NCI-H146 (cell line): ENCODE measurements at places on chromosomes 13 and 19.

DNA sequence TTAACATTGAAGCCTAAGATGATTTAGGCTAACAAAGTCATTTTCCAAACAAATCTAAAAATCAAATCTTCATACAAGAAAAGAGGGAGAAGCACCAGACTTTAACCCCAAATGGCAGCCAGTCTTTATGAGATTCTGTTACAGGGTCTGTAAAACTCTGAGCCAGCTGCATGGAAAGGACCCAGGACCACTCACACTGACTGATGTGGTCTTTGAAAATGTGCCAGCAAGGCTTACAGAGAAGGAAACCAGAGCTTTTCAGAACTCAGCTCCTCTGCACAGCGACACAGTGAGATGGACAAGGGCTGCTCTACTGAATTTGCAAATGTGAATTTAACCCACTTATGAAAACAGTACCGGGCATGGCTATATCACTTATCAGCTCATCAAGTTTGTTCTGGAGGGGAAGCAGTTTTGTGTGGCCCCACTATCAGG lies 98.8 kb upstream of the SERP2 start:
- DNase-seq = no peak

- peak; percentile 59 for DNase-seq
These were observed at the start of gene KISS1R for GRCh38 chr19:917323-918151. Gene KISS1R, plus strand, starts transcription at chr19:917333. Its CDS starts 170 bp downstream, at chr19:917503.

DNA sequence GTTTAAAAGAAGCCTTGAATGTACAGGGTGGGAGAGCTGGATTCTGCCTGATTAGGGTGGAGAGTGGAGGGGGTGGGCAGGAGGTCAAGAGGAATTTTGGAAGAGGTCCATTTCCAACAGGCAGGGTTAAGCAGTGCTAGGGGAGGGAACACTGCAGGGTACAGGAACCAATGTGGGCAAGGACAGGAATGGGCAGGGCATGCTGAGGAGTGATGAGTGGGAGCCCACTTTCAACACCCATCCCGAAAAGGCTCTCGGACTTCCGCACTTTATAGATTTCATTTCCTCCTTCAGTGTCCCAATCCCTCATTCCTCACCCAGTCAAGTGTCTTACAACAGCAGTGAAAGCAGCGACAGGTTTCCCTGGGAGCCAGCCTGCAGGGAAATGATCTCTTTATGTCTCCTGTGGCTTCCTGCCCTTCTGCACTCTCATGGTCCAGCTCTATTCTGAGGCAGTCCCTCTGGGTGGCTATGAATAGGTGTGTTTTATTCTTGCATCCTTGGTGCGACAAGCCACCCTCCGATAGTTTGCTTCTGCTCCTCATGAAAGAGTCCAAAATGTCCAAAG lies 50.5 kb upstream of the ZNF507 start:
- no peak for DNase-seq

DNA sequence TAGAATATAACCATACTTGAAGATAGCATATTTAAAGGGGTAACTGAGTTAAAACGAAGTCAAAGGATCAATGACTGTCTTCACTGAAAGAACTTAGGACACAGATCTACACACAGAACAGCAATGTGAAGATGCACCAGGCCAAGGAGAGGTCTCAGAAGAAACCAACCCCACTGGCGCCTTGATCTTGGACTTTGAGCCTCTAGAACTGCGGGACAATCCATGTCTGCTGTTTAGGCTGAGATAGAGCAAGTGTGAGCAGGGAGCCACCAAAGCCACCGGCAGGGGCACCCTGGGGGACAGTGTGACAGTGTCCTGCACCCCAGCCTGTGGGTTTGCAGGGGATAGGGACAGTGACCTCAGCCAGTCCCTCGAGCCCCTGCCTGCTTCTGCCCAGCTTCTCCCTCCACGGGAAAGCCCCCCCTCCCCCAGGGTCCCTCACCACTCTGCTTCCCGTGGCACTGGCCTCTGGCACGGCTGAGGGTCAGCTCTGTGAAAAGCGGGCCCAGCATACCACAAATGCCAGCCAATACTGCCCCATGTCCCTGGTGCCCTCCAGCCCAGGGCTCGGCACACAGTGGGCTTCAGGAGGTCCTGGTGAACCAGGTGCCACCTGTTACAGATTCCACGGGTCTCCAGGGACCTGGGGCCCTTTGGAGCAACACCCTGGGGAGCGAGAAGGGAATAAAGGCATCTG lies 40.8 kb downstream of the KLF2 start:
- no peak for DNase-seq

GRCh38 chr19:19900729-19901444 lies at the start of gene ZNF93:
Gene ZNF93, plus strand, starts transcription at chr19:19900946. Its CDS starts 143 bp downstream, at chr19:19901089.
- peak; percentile 100 for DNase-seq

GRCh38 chr19:3179739-3180293 lies 1.2 kb downstream of the S1PR4 start:
- no peak for DNase-seq

- DNase-seq = no peak
These were observed 1872.9 kb upstream of the PCDH20 start for GRCh38 chr13:63288576-63288975.

GRCh38 chr13:76778853-76779252 lies 107.4 kb downstream of the KCTD12 start:
- no peak for DNase-seq

DNA sequence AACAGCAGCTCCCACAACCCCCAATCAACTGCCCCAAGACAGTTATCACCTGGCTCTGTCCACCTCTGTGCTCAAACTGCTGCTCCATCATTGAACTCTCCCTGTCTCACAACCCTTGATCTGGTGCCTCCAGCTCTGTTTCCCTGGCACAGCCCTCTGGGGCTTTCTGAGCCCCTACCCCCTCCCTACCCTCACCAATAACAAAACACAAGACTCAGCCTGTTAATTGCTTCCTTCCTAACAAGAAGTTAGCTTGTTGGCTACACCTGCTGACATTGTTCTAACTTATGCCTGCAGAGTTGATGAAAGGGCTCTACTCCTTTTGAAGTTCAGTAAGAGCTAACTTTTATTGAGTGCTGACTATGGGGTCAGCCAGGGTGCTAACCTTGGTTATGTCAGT lies 99.4 kb upstream of the FNDC3A start:
- DNase-seq = no peak

DNA sequence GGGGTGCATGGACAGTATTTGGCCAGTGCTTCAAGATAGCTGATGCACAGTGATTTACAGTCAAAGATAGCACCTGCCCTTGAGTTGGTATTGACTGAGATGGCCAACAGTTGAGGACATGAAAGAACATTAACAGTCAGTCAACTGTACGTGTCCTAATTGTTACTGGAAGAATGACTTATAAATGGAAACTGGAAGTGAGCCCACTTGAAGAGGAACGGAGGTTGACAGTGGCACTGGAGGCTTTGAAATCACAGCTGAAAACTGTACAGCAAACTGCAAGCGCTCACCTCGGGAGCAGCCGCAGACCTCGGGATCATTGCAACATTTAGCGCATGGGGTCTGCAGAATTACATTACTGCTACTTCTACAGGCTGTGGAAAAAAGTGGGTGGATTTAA lies 77.1 kb downstream of the GGACT start:
- peak; percentile 25 for DNase-seq

GRCh38 chr19:43078311-43078710 lies 4.2 kb downstream of the PSG2 start:
- DNase-seq = no peak

DNA sequence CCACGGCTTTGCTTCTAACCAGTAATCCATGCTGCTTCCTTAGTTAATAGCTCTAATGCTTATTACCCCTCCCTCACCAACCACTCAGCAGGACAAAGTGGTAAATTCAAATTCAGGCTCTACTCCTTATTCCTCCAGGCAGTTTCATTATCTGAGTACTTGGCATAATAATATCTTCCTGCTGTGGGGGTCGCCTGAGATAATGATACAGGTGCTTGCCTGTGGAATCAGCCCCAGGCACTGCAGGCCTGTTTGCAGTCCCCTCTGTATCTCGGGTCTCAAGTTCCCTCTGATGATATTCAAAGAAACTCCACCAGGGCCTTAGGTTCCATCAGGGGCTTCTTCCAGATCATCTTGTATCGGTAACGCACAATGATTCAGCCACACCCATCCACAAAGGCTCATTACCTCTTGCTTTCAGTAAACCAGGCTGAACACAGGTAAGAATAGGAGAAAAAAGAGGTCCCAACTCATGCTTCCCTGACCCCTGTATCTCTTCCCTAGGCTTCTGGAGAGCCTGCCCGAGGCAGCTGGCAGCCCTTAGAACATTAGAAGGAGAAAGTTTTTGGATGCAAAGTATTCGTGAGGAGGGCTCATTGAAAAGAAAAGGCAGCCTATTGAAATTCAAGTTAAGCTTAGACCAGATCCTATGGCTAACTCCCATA lies 14.3 kb upstream of the FOXO1 start:
- peak; percentile 55 for DNase-seq

DNA sequence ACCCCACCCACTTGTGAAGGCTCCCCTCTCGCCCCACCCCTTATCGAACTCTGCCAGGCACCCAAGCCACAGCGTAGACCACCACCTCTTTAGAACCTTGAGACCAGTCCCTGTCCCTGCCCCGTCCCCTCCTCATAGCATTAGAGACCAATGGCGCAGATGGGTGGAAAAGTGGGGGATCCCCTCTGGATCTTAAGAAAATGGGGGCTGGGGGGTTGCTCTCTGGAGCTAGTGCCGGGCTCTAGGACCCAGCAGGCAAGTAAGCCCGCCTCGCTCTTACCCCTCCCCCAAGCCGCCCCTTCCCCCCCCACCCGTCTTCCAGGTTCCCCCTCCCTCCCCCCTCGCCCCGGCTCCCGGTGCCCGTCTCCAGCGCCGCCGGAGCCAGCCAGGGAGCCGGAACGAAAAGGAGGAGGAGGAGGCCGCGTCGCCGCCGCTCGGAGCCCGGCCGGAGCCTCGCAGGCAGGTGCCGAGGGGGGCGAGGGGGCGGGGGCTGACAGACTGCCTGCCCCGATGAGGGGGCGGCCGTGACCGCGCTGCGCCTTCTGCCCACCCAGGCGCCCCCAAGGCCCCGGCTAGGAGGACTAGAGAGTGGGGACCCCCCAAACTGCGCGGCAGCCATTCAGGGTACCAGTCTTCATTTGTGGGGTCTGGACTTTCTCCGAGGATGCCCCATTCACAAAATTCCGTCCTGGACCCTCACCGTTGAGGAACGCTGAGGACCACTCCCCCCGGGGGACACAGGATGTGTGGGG lies at the start of gene SPRED3:
Gene SPRED3 (plus strand): TSS at position 349 of the 752 bp plus-strand sequence. CDS start 1,606 bp downstream, outside the sequence.
- DNase-seq = peak; percentile 86

GRCh38 chr19:50835785-50836542 lies 2.6 kb upstream of the KLK15 start:
- DNase-seq = peak; percentile 91

DNA sequence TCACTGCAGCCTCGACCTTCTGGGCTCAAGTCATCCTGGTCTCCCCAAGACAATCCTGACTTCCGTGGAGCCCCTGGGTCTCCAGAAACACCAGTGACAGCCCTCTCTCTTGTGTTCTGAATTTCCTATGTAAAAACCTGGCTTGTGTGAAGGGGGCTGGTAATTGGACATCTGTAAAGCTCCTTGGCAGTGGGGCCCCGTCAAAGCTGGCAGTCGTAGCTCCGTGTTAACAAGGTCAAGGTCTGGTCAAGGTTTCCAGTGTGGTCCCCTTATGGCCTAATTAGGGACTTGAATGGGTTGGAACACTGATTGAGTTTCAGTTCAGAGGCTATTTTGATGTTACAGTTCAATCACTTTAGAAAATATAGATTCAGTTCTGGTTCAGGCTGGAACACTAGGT lies 32.8 kb upstream of the NDUFS7 start:
- no peak for DNase-seq

- peak; percentile 82 for DNase-seq
These were observed 8.4 kb upstream of the BCAM start for GRCh38 chr19:44800461-44800860.

- no peak for DNase-seq
These were observed 8.1 kb upstream of the MRPS31 start for GRCh38 chr13:40779049-40779448.

DNA sequence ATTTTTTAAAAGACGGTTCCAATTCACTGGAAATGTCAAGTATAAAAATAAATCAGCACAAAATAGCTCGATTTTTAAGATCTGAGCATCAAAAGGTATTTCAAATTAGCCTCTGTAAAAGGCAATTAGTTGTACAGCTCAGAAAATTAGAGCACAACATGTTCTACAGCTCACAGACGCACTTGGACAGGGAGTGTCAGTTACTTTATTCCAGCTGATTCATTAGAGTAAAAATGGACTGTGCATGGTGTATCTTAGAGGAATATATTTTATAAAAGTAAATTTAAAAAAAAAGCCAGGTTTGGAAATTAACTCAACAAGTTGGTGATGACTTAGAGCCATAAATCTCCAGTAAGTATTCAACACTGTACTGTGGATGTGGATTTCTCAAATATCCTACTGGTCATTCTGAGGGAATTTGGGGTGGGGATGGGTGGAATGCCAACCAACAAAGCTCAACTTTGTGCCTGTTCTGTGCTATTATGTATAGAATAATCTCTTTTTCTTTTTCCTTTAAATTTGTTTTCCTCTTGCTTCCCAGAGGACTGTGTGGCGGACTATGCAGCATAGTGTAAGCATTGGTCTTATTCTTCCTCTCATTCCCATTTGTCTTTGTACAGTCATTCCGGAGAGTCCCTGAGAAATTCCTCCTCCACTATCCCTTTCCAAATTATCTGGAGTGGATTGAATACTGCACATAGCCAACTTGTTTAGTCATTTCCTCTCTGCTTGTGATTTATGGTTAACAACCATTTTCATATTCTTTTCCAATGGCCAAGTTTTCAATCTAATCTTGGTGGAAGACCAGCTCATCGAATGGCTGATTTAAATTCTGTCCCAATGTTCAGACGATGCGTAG lies 169.3 kb downstream of the DCT start:
- DNase-seq = no peak

GRCh38 chr13:74646091-74646490 lies 511.9 kb upstream of the KLF12 start:
- no peak for DNase-seq

DNA sequence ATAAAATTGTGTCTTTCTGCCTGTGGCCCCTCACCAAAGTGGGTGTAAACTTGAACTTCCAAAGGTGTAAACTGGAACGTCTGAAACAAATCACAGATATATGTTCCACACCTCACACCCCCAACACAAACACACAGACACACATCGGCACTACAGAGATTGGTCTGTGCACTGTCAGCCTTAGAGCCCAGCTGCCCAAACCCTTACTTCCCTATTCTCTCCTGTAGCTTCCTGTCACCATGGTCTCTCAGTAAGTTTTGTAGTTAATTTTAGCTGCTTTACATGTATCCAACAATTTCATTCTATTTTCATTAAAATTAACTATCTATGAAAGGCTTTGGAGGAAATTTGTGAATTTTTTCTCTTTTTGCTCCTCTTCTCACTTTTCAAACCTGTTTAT lies 5.4 kb downstream of the TM9SF2 start:
- no peak for DNase-seq

DNA sequence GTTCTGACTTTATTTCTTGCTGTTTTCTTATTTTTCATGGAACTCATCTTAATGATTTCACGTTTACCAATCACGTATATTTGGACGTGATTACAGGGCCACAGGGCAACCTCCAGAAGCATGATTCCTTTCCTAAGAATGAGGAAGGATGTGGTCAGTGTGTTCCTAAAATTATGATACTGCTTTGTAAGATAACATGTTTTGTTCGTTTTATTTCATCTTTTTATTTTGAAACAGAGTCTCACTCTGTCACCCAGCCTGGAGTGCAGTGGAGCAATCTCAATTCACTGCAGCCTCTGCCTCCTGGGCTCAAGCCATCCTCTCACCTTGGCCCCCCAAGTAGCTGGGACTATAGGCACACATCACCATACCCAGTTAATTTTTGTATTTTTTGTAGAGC lies 24.8 kb upstream of the LAIR1 start:
- no peak for DNase-seq
